NCI-H1694 (cell line): ENCODE measurements at places on chromosomes 2 and 18.

DNA sequence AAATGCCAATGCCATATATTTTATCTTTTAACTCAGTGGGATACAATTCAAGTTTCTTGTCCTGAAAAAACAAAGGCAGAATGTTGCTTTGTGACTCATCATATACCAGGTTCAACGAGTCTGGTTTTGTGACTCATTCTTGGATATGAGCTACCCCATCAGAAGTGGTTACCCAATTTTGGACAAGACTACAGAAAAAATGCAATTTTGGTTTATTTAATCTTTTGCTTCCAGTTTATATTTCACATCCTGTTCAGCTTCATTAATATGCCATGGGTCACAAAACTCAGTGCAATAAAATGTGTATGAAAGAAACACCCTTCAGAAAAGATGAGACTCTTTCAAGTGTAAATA is 25.0 kb downstream of the FN1 start:
- no peak for DNase-seq

GRCh38 chr2:10188211-10188610 is 65.7 kb downstream of the RRM2 start:
- no peak for DNase-seq

- no peak for DNase-seq
Observed at GRCh38 chr2:217901835-217902378, 100.9 kb downstream of the TNS1 start.

DNA sequence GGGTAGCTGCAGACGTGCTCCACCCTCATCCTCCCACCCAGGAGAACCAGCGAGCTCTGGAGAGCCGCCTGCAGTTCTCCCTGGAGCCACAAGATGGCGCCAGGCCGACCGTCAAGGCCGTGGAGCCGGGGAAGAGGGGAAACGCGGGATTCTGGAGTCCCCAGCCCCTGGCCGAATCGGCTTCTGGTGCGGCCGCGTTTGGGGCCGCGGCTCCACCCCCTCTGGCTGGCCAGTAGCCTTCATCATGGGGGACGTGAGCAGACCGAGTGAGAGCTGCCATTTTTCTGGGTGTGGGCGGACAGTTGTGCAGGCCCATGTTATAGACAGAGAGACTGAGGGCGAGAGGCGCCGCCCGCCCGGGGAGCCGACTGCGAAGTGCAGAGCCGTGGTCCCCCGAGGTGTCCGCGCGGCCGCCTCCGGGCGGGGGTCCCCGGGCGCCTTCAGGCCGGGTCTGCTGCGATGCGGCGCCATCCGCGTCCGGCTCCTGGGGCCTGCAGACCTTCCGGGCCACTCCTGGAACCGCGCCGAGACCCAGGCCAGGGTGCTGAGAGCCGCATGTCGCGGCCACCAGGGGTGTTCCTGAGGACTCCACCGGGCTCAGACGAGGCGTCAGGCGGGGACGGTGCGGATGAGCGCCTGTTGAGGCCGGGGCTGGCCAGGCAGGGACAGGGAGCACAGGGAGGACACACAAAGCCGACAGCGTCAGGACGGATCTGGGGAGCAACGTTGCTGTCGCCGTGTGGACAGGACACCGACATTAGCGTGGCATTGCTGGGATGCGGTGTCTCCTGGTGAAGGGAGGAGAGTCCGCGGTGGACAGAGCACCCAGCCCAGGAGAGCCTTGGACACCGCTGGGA is 418.2 kb upstream of the HS6ST1 start:
- peak; percentile 61 for DNase-seq

GRCh38 chr2:213034585-213034984 is 116.8 kb downstream of the IKZF2 start:
- no peak for DNase-seq

- DNase-seq = no peak
Observed at GRCh38 chr2:23757686-23758433, 169.1 kb downstream of the ATAD2B start.

DNA sequence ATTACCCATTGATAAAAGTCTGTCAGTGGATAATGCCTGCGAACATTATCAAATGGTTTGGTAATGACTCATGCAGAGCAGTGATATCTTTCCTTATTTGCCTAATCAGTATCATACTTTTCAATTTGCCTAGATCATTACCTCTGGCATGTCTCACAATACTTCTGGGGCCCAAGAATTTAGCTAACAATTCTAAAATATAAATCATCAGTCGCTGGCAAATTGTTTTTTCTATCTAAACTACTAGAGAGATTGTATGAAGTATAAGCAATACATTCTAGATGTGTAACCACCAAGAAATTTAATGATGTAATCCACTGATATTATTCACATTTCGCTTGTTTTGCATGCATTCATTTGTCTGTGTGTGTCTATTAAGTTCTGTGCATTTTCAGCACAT is 191.2 kb upstream of the CDH19 start:
- no peak for DNase-seq

- no peak for DNase-seq
Observed at GRCh38 chr2:55223958-55224760, 7.9 kb downstream of the CLHC1 start.

DNA sequence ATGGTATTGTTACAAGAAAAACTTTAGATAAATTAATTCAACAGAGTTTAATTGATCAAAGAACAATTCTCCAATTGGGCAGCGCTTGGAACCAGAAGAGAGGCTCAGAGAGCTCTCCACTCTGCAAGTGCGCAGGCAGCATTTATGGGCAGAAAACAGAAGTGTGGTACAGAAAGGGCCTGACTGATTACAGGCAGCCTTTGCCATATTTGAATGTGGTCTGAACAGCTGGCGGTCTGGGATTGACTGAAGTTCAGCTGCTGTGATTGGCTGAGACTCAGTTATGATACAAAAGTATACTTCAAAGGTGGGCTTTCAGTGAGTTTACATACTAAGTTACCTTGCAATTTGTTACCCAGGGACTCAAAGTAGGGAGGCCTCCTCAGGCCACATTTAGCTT is 301.3 kb upstream of the ID2 start:
- DNase-seq = no peak

- no peak for DNase-seq
Observed at GRCh38 chr2:226077031-226077430, 677.5 kb downstream of the NYAP2 start.

GRCh38 chr18:677951-678381 is 20.5 kb downstream of the TYMS start:
- DNase-seq = no peak

DNA sequence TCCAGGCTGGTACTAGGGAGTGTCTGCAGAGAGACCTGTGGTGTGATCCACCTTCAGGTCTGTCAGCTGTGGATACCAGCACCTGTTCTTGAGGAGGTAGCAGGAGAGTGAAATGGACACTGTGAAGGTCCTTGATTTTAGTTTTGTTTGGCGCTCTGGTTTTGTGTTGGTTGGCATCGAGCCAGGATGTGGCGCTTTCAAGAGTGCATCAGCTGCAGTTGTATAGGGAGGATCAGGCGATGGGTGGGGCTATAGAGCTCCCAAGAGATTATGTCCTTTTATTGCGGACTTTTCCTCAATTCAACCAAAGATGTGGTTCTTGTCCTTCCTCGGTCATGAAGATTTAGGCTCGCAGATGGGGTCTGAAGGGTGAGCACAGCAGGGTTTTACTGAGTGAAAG is 37.5 kb downstream of the SLC39A10 start:
- DNase-seq = no peak

- no peak for DNase-seq
Observed at GRCh38 chr2:65504201-65504600, 71.8 kb upstream of the SPRED2 start.

GRCh38 chr2:105768961-105769452 is 24.3 kb downstream of the NCK2 start:
- no peak for DNase-seq

- DNase-seq = no peak
Observed at GRCh38 chr2:10126632-10127026, 4.1 kb downstream of the RRM2 start.

DNA sequence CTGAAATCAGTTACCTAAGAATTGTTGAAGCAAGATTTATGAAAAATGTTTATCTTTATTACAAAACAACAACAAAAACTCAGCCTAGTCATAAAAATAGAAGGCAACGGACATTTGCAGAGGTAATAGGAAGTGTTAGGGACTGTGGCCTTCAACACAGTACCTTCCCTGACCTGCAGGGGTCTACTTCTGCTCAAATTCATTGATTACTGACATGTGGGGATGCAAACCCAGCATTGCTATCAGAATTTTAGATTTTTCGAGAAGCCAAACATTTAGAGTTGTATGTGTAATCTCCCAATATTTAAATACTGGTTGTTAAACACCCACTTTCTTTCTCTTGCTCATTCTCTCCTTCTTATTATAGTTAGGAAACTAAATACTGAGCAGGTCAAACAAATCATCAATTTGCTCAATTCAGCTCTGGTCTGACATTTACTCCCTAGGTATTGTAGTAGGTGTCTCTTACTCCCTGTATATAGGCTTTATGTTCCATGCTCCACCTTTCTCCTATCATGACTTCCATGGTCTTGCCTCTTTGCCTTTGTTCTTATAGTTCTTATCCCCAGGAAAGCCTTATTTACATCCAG is 198.5 kb downstream of the UBE2E3 start:
- no peak for DNase-seq
